Naive thymus-derived CD8-positive, alpha-beta T cell (primary cell): ENCODE measurements at places on chromosomes 2 and 18.

GRCh38 chr18:62516242-62516641 lies 6.6 kb upstream of the ZCCHC2 start:
- H3K27me3 ChIP-seq, result no peaks in the 10 kb centered on the region
- DNase-seq, result no peak
- H3K36me3 ChIP-seq, result peaks cover 31% of the 10 kb centered on the region
- no peak overlapping the region for H3K4me3 ChIP-seq

- H3K4me3 ChIP-seq, result peak overlapping the region; percentile 91
- DNase-seq, result no peak
- no peaks in the 10 kb centered on the region for H3K27me3 ChIP-seq
- peak overlapping the region; percentile 97 for H3K27ac ChIP-seq
Measured at GRCh38 chr2:10330700-10331026, 28.0 kb downstream of the HPCAL1 start.

DNA sequence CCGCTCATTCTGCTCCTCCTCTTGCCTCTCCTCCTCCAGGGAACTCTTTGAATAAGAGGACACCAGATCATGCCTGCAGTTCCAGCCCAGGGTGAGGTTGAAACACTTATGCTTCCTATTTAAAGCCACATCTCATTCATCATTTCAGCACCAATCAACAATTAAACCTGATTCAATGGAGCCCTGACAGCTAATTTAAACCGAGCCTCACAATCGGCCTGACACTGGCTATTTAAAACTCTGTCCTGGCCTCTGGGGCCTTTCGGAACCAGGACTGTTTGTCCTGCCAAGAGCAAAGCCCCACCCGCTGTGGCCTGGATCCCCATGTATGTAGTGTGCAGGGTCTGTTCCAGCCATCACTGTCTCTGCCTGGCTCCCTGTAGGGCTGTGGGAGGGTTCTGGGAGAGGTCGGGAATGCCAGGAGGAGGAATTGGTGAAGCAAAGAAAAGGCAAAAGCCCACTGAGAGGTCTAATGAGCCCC lies 97.4 kb downstream of the MCFD2 start:
- no peaks in the 10 kb centered on the region for H3K36me3 ChIP-seq
- no peak for DNase-seq
- no peaks in the 10 kb centered on the region for H3K4me1 ChIP-seq
- no peak overlapping the region for H3K4me3 ChIP-seq

DNA sequence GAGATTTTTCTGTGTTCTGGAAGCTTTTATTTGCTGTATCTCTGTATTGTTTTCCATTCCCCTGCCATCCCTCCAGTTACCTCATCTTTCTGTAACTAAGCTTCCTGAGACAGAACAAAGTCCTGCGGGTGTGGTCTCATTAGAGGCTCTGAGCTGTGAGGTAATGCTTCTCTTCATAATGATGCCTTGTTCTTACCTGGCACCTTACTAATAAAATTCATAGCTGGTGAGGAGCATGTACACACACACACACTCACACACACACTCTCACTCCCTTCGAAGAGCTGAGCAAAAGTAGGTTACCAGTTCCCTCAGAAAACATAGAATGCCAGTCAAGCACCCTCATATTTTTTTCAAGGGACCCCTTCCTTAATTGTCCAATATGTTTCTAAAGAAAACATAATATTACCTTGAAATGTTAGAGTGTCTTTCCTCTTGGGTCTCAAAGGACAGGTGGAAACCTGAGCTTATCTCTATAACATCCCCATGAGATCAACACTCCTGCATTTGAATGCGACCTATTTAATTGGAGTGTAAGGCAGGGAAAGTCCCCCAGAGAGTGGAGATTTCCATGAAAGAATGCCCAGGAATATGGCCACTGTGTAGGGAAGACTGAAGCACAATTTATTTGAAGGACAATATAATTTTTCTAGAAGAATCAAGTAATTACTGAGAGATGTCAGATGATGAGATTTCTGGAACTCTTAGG lies 161.6 kb upstream of the NCK2 start:
- peaks cover 9% of the 10 kb centered on the region for H3K36me3 ChIP-seq
- H3K4me3 ChIP-seq, result no peak overlapping the region
- peaks cover 33% of the 10 kb centered on the region for H3K4me1 ChIP-seq
- no peak for DNase-seq
- no peaks in the 10 kb centered on the region for H3K27me3 ChIP-seq

GRCh38 chr2:69559442-69560146 lies 83.9 kb downstream of the AAK1 start:
- no peaks in the 10 kb centered on the region for H3K27me3 ChIP-seq
- DNase-seq, result peak; percentile 26
- peak overlapping the region; percentile 60 for H3K4me3 ChIP-seq
- H3K27ac ChIP-seq, result peak overlapping the region; percentile 38
- H3K4me1 ChIP-seq, result peaks cover 87% of the 10 kb centered on the region

DNA sequence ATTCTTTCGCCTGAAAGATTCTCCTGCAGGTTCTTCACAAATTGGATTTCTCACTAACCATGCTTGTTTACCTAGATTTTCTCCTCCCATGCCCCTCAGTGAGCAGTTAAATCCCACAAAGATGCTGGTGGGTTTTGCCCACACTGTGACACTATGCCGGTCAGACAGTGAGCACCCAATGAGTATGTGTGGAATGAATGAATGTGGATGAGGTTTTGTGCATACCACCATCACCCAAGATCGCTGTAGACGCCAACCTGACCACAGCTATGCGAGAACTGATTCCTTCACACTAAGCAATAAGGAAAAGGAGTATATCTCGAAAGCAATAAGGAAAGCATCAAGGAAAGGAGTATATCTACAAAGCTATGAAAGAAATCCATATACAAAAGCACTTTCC lies 116.7 kb downstream of the PID1 start:
- H3K36me3 ChIP-seq, result no peaks in the 10 kb centered on the region
- H3K27ac ChIP-seq, result no peak overlapping the region
- no peak overlapping the region for H3K4me3 ChIP-seq
- no peaks in the 10 kb centered on the region for H3K4me1 ChIP-seq
- DNase-seq, result no peak
- H3K27me3 ChIP-seq, result no peaks in the 10 kb centered on the region

DNA sequence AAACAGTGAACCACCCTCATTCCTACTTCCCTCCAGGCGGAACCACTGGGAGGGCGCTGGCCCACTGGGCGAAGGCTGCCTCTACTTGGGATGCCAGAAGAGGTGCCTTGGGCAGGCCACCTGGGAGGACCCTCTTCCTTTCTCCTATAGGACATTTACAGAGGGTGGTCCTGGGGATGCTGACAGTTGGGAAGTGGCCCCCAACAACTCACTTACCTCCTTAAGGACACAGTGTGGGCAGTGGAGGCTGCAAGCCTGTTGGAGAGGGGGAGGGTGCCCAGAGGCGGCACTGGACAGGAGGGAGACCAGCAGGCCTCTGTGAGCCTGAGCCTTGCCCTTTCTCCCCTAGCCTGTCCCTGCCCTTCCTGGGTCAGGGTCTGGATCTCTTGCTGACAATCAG lies 346.4 kb upstream of the HS6ST1 start:
- peaks cover 14% of the 10 kb centered on the region for H3K27me3 ChIP-seq
- no peaks in the 10 kb centered on the region for H3K4me1 ChIP-seq
- no peak for DNase-seq
- no peak overlapping the region for H3K27ac ChIP-seq
- no peak overlapping the region for H3K4me3 ChIP-seq

- no peaks in the 10 kb centered on the region for H3K27me3 ChIP-seq
- H3K4me3 ChIP-seq, result no peak overlapping the region
- H3K4me1 ChIP-seq, result no peaks in the 10 kb centered on the region
- H3K36me3 ChIP-seq, result peaks cover 21% of the 10 kb centered on the region
- DNase-seq, result no peak
Measured at GRCh38 chr18:50944245-50944932, 23.5 kb upstream of the ELAC1 start.

DNA sequence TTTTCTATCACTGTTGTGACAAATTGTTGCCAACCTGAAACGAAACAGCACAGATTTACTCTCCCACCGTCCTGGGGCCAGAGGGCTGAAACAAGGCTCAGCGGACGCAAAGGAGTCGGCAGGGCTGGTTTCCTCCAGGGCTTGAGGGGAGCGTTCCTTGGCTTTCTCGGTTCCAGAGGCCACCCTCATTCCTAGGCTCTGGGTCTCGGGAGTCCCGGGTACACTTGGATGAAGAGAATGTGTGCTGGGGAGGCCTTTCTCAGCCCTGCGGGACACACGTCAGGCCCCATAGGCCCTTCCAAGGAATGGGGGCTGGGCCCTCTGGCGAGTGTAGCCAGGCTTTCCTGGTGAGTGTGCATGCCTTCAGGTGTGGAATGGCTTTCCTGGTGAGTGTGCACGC lies 287.3 kb upstream of the HS6ST1 start:
- H3K27ac ChIP-seq, result no peak overlapping the region
- H3K27me3 ChIP-seq, result no peaks in the 10 kb centered on the region
- H3K4me3 ChIP-seq, result no peak overlapping the region
- H3K4me1 ChIP-seq, result no peaks in the 10 kb centered on the region
- H3K36me3 ChIP-seq, result no peaks in the 10 kb centered on the region

DNA sequence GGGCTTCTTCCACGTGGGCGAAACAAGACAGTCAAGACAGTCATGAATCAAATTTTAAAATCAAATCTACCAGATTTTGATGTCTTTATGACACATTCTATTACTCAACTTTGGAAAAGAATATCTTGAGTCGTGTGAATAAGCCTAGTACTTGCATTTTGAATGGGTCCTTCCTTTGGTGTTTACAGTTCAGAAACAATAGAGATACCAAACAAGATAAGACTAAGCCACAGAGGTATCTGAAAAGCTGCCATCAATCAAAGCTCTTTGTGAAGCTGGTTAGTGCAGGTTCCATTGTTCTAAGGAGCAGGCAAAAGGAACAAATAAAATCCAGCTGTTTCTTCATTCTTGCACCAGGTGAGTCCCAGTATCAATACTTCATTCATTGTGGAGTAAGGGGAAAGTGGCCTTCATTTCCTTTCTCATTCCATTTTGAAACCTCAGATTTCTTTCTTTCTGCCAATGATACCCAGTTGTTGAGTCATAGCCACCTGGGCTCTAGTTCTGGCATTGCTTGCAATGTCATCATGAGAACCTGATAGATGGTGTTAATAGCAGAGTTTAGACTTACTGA lies 151.7 kb upstream of the L3MBTL4 start:
- no peak overlapping the region for H3K27ac ChIP-seq
- H3K4me3 ChIP-seq, result no peak overlapping the region
- no peak for DNase-seq
- H3K27me3 ChIP-seq, result no peaks in the 10 kb centered on the region

- H3K4me3 ChIP-seq, result peak overlapping the region; percentile 76
- DNase-seq, result peak; percentile 73
- H3K36me3 ChIP-seq, result peaks cover 31% of the 10 kb centered on the region
- H3K27me3 ChIP-seq, result no peaks in the 10 kb centered on the region
- peak overlapping the region; percentile 90 for H3K27ac ChIP-seq
Measured at GRCh38 chr2:233413559-233414272, 59.4 kb downstream of the DGKD start.

GRCh38 chr2:10161961-10162441 lies 39.5 kb downstream of the RRM2 start:
- no peaks in the 10 kb centered on the region for H3K27me3 ChIP-seq
- no peak for DNase-seq
- peaks cover 10% of the 10 kb centered on the region for H3K4me1 ChIP-seq
- no peak overlapping the region for H3K4me3 ChIP-seq

DNA sequence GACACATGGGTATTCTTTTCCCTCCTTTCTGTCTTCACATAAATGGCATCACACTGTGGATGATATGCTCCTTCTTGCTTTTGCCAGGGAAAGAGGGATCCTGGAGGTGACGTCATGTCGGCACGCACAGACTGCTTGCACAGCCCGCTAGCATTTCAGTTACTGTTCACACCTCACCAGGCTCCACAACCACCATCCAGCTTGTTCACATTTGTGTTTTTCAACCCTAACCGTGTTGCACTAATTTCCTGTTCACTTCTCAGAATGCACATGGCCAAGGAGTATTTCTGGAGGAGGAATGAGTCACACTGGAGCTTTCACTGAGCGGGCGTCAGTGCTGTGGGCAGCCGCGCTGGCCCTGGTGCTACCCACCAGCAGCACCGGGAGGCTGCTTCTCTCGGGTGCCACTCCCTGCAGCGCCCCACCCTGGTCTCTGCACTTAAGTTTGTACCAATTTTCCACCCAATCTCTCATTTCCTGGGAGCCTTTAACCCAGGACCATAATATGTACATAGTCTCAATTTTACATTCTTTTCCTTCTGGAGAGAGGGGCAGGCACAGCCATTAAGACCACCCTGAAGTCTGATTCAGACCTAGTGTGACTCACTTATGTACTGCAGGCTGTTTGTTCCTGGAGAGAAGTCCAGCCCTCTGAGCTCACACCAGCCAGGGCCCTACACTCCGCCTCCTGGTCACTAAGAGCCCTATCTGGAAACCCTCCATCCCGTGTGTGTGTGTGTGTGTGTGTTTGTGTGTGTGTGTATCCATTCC lies 65.1 kb downstream of the MBP start:
- peak; percentile 54 for DNase-seq
- H3K36me3 ChIP-seq, result peaks cover 18% of the 10 kb centered on the region
- peak overlapping the region; percentile 72 for H3K4me3 ChIP-seq

DNA sequence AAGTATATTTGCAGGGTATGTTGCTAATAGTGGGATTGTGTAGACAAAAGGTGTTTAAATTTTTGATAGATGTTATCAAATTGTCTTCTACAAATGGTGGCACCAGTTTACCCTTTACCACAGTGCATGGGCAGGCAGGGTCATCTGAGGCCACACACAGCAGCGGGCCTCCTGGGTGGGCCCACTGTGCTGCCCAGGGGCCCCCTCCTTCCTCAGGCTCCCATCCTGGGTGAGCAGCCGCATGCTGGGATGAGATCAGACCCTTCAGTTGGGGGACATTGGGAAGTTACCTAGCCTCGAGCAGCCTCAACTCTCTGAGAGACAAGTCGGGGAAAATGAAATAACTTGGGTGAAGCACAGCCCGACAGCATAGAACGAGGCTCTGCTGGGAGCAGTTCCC lies 9.7 kb downstream of the MYO7B start:
- no peak for DNase-seq
- H3K4me1 ChIP-seq, result peaks cover 3% of the 10 kb centered on the region
- H3K36me3 ChIP-seq, result no peaks in the 10 kb centered on the region
- H3K4me3 ChIP-seq, result no peak overlapping the region
- peaks cover 15% of the 10 kb centered on the region for H3K27me3 ChIP-seq

- H3K27me3 ChIP-seq, result no peaks in the 10 kb centered on the region
- peaks cover 90% of the 10 kb centered on the region for H3K36me3 ChIP-seq
- H3K4me3 ChIP-seq, result no peak overlapping the region
- no peaks in the 10 kb centered on the region for H3K4me1 ChIP-seq
Measured at GRCh38 chr18:13745696-13746095, 19.2 kb downstream of the RNMT start.

GRCh38 chr2:13091455-13091854 lies 374.7 kb downstream of the TRIB2 start:
- no peak overlapping the region for H3K27ac ChIP-seq
- H3K27me3 ChIP-seq, result peaks cover 29% of the 10 kb centered on the region
- H3K4me3 ChIP-seq, result no peak overlapping the region
- no peak for DNase-seq
- H3K4me1 ChIP-seq, result no peaks in the 10 kb centered on the region

GRCh38 chr2:184769023-184769422 lies 170.7 kb downstream of the ZNF804A start:
- no peak for DNase-seq
- no peak overlapping the region for H3K27ac ChIP-seq
- H3K4me3 ChIP-seq, result no peak overlapping the region
- peaks cover 2% of the 10 kb centered on the region for H3K4me1 ChIP-seq
- H3K27me3 ChIP-seq, result no peaks in the 10 kb centered on the region

DNA sequence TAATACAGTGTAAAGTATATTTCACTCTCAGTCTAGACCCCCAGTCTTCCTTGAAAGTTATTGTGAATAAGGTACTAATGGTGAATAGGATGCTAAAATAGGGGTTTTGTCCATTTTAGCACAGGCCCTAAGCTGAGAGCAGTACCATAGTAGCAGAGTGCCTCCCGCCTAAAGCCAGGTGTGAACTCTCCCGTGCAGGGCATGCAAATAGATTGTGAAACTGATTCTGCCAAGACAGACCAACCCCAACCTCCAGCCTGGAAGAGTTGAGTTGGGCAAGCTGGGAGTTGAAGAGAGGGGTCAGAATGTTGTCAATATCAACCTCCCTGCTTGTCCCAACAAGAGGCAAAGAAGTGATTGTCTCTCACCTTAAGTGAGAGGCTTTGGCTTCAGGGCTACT lies 97.4 kb upstream of the CYRIA start:
- no peaks in the 10 kb centered on the region for H3K27me3 ChIP-seq
